GM23338 (cell line): ENCODE measurements at places on chromosomes 2 and 18.

- no peak for DNase-seq
Observed at GRCh38 chr2:149180226-149180875, 141.9 kb downstream of the LYPD6B start.

- no peak for DNase-seq
Observed at GRCh38 chr2:57987835-57988573, 58.6 kb upstream of the VRK2 start.

DNA sequence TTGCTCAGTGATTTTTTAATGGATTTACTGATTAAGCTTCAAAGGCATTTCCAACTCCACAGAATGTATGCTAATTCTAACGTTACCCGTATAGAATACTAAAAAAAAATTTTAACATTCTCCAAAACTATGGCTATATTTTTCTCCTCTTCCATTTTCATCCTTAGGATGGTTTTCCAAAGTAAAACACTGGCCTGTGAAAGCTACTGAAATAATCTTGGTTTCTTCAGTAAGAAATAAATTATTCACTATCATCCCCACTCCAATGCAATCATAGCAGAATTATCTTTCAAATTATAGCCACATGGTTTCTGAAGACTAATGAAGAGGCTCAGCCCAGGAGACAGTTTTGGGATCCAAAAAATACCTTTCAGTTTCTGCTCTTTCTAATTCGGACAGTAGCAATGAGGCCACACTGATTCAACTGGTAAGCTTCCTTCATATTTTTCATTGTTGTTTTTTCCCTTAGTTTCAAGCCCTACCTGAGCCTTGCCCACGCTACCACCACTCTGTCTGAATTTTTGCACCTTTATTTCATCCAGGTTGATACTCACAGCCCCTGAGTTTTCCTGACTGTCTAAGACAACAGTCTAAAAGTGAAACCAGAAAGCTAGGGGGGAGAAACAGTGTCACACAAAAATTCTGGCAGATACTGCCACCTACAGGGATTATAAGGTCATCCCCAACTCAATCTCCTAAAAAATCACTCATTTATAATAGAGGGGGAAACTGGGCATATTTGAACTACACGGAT is 887.9 kb downstream of the NRXN1 start:
- peak; percentile 64 for DNase-seq

GRCh38 chr2:154686162-154686561 is 12.3 kb upstream of the KCNJ3 start:
- peak; percentile 47 for DNase-seq

GRCh38 chr2:223944166-223944702 is 901 bp downstream of the WDFY1 start:
- DNase-seq = peak; percentile 84

DNA sequence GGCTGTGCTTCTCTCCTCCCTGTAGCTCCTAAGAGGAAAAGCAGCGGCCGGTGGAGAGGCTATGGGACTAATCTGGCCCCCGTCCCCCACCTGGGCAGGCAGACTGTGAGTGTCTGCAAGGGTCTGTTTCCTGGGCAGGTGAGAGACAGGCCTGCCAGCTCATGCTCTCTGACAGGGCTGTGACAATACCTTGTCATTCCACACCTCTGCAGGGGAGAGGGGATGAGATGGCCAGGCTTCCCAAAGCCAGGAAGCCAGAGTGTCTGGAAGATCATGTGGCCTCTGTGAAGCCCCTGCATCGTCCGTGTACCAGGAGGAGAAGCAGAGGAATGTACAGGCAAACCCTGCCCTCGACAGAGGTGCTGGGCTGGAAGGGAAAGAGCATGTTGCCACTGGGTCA is 142.5 kb upstream of the GATA6 start:
- no peak for DNase-seq

DNA sequence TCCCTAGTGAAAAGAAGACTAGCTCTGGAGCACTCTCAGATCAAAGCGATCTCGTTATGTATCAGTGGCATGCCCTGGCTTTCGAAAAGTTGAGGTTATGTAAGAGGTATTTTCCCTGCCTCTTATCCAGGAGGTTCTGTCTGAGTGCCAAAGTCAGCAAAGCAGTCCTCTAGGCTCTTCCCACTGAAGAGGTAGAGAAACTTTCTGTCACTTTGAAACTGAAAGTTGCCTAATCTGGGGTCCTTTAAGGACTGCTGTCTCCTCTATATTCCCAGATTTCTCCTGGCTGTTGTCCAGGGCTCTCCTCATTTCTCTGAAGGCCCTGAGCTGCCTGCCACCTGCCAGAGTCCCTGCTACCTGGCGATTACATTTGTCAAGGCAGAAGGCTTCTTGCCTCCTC is 96.3 kb downstream of the B3GNT2 start:
- DNase-seq = no peak

DNA sequence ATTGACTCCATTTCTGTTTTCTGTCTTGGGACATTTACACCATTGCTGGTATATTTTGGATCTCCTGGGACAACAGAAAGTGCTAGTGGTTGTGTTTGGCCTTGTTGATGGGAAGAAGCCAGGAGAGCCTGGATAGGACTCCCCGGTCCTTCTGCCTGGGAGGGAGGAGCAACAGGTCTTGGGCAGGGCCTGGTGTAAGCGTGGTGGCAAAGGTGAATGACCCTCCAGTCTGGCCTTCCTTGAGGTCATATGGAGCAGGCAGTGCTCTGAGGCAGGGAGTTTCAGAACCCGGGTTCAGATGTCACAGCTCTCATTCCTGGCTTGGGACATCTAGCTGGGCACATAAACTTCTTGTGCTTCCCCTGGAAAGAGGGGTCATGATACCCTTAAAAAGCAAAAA is 56.0 kb upstream of the RBM44 start:
- no peak for DNase-seq

DNA sequence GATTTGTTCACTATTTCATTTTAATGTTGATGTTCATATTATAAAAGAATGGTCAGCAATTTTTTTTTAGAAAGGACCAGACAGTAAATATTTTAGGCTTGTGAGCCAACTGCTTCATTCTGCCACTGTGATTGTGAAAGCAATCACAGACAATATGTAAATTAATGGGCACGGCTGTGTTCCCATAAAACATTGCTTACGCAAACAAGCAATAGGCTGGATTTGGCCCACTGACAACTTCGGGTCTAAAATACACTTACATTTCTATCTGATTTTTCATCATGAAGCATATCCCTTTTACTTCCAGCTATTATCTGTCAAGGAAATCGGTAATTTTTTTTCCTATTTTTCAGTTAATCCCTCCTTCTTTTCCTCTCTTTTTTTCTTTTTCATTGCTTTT is 182.2 kb upstream of the CDH2 start:
- no peak for DNase-seq

DNA sequence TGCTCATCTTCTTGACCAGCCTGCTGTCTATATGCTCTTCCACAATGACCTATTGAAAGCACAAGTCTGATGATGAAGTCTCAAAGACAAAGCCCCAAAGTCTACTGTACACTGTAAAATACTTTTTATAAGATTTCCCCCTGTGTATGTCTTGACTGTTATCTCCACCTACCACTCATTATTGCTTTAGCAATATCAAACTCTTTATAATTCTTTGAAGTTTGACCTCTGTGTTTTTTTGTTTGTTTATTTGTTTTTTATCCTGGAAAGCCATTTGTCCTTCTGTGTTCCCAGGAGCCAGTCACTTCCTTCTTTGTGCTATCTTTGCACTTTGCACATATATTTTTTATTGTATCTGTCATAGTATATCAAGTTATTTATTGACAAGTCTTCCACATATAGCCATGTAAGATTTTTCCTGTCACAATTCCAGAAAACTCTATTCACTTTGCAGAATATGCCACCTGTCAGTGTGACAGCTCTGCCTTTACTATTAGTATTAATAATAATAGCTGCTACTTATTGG is 66.3 kb downstream of the RND3 start:
- DNase-seq = no peak

DNA sequence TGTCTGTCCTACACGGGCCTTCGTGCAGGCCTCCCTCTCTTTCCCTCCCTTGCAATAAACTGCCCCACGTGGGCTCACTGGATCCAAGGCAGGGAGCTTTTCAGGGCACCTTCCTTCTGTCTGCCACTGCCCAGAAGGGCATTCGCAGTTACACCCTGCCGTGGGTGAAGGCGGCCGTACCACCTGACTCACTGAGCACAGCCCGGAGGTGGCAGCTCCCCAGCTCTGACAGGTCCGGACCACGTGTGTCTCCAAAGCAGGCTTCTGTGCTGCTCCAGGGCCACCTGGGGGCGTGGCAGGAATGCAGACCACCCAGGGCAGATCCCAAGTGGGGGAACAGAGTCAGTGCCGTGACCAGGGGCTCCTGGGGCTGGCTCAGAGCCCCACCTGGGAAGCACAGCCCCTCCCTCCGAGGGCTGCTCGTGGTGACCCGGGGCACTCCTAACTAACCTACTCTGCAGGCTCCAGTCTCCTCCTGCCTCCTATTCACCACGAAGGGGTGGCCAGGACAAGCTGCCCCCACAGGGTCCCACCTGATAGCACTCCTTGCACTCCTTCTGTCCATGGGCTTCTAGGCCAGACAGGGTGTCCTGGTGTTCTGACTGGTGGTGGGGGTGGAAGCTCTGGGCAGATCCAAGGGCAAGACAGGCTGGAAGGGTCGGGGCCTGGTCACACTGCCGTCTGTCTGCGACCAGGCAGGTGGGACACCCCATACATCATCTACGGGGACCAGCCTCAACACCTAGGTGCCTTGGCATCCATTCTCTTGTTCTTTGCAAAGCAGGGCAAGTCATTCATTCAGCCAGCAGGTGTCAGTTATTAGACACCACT is 9.7 kb downstream of the SNED1 start:
- DNase-seq = no peak
